SJCRH30 (cell line): ENCODE measurements at places on chromosomes 13 and 19. TPM values are rescaled to one million over a fixed set of nuclear protein-coding genes. Genes with fewer than 3 reads are reported as not detected.

Gene LCP1
- not detected in 2 replicates for total RNA-seq

Gene ZNF154
- total RNA-seq, result 0.04 TPM in 1 of 2 replicates, not detected in the other

Gene COMP
- total RNA-seq, result not detected in 2 replicates

Gene LILRB5
- total RNA-seq, result 0.02 TPM in 1 of 2 replicates, not detected in the other

Gene TUBA3C
- total RNA-seq, result not detected in 2 replicates

Gene ZNF681
- 7.4 and 9.2 TPM in 2 replicates for total RNA-seq

Gene BRCA2
- 19.5 and 22.9 TPM in 2 replicates for total RNA-seq
